ENCODE measurements at places on chromosomes 13 and 19. TPM values are rescaled to one million over a fixed set of nuclear protein-coding genes. Genes with fewer than 3 reads are reported as not detected.

DNA sequence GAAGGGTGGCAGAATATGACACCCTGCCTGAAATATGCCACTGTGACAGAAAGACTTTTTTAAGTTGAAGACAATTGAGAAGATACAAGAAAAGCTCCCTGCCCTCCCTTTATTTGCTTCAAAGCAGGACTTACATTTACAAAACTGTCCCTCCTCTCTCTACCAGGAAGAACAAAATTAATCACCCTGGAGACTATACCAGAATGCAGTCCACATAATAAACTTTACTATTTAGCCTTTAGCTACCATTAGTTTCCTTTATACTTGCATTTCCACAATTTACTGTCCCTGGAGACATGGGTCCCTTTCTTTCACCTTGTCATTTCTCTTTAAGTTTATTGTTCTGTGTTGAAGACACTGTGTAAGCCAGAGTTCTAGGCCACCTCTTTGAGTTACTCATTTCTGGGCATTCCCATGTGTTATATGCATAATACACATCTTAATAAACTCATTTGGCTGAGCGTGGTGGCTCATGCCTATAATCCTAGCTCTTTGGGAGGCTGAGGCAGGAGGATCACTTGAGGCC lies 238.8 kb downstream of the RFC3 start:
- no peak overlapping the region for H3K27ac ChIP-seq
- H3K4me1 ChIP-seq: peaks cover 9% of the 10 kb centered on the region
- peaks cover 4% of the 10 kb centered on the region for H3K27me3 ChIP-seq
- no peak for DNase-seq
- H3K4me3 ChIP-seq: no peak overlapping the region

DNA sequence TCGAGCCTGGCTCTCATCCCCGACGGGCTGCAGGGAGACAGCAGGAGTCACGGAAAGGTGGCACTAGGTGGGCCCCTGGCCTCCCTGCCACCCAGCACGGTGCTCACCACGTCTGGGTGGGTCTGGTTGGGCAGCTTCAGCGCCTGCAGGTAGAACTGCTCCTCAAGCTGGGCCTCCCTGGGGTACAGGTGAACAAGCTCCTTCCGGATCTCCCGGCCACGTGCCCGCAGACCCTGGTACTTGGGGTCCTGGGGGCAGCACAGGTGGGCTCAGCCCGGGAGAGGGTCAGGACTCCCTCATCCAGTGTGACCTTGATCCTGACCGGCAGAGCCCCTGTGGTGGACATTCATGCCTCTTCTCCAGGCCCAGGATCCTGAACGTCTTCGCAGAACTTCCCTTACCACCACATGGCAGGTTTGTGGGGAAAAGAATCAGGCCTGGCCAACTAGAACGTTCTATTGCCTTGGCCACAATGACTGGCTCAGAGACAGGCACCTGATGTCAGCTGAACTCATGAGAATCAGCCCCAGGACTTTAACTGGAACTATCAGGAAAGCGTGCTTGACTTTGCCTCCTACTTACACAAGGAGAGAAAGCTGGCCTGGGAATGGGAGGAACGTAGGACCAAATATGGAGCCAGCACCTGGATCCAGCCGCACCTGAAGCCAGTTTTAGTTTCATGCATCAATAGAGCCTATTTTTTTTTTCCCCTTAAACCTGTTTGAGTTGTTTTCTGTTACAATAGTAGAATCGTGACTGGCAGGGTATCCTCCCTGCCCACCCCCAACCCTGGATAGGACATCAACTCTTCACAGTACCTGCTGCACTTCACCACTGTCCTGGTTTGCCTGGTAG lies 8.9 kb downstream of the SARS2 start:
- peaks cover 10% of the 10 kb centered on the region for H3K36me3 ChIP-seq
- H3K4me3 ChIP-seq: no peak overlapping the region
- no peak for DNase-seq
- no peak overlapping the region for H3K27ac ChIP-seq
- H3K27me3 ChIP-seq: no peaks in the 10 kb centered on the region

DNA sequence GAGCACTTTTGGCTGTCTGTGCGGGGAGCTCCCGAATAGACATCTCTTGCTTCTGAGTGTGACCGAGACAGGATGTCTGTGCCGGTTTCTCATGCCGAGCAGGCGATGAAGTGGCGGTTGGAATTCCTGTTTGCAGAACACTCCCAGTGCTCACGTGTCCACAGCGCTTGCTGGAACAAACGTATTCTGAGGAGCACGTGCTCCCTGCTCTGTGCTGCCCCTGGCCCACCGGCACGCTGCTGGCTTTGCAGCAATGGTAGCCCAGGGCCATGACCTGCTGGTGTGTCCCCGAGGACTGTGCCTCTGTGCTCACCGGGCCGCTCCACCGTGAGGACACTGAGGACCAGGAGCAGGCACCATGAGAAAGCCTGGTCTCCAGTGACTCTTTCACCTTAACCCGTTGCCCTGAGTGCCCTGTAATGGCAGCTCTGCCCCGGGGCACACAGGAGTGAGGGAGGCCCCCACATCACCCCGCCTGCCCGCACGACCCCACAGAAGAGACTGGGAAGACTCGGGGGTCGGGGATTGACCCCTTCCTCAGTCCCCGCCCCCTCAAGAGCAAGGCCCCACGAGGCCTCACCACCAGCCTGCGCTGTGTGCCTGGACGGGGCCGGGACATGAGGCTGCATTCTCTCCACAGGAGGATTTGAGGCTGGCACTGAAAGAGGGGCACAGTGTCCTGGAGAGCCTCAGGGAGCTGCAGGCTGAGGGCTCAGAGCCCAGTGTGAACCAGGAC lies 40.0 kb upstream of the F7 start:
- no peak for DNase-seq
- H3K27ac ChIP-seq: no peak overlapping the region
- H3K4me1 ChIP-seq: peaks cover 7% of the 10 kb centered on the region
- peaks cover 15% of the 10 kb centered on the region for H3K27me3 ChIP-seq
- no peak overlapping the region for H3K4me3 ChIP-seq

- no peaks in the 10 kb centered on the region for H3K36me3 ChIP-seq
- no peak overlapping the region for H3K4me3 ChIP-seq
- no peak for DNase-seq
- no peaks in the 10 kb centered on the region for H3K4me1 ChIP-seq
Measured at GRCh38 chr13:52980695-52981094, 47.9 kb upstream of the OLFM4 start.

DNA sequence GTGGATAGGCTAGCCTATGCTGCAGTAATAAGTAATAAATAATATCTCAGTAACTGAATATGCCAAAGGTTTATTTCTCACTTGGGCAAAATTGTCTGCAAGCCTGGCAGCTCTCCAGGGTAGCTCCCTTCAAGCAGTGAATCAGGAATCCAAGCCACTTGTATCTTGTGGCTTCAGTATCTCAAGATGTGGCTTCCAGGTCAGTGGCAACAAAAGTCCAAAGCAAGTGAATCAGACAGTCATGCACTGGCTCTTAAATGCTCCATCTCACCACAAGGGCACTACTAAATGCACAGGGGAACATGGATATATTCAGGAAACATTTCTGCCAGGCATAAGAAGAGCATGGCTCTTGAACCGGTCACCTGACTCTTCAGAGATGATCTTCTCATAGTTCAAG lies 126.3 kb downstream of the KCTD12 start:
- H3K27me3 ChIP-seq: no peaks in the 10 kb centered on the region
- no peaks in the 10 kb centered on the region for H3K4me1 ChIP-seq
- no peak for DNase-seq

GRCh38 chr19:3652422-3652821 lies 25.8 kb upstream of the CACTIN start:
- peaks cover 14% of the 10 kb centered on the region for H3K4me1 ChIP-seq
- peaks cover 6% of the 10 kb centered on the region for H3K36me3 ChIP-seq
- no peak overlapping the region for H3K27ac ChIP-seq
- peaks cover 3% of the 10 kb centered on the region for H3K27me3 ChIP-seq

GRCh38 chr13:37211487-37211886 lies 106.0 kb upstream of the CSNK1A1L start:
- H3K4me3 ChIP-seq: no peak overlapping the region
- H3K36me3 ChIP-seq: no peaks in the 10 kb centered on the region
- H3K27ac ChIP-seq: no peak overlapping the region
- DNase-seq: no peak
- H3K27me3 ChIP-seq: no peaks in the 10 kb centered on the region

DNA sequence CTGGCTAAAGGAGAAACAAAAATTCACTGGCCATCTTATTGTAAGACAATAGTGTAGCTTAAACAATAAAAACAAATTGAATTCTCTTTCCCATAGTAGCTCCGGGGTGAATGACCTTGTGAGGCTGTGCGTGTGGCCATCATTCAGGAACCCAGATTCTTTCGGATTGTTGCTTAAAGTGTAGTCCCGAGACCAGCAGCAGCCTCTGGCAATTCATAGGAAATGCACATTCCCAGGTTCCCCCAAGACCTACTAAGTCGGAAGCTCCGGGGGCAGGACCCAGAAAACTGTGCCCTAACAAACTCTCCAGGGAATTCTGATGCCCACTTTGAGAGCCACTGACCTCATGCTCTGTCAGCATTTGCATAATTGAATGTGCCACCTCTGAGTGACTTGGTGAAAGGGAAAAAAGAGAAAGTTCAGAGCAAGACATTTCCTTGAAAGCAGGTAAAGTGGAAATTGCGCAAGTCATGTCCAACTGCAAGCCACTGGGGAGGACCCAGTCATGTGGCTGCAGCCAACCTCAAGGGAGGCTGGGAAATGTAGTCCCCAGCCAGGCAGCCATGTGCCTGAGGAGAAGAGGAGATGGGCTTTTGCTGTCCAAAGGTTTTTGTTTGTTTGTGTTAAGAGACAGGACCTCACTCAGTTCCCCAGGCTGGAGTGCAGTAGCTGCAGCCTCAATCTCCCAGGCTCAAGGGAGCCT lies 50.7 kb upstream of the PNMA8B start:
- DNase-seq: peak; percentile 14
- peaks cover 7% of the 10 kb centered on the region for H3K27me3 ChIP-seq
- peak overlapping the region; percentile 71 for H3K4me3 ChIP-seq
- no peak overlapping the region for H3K27ac ChIP-seq

DNA sequence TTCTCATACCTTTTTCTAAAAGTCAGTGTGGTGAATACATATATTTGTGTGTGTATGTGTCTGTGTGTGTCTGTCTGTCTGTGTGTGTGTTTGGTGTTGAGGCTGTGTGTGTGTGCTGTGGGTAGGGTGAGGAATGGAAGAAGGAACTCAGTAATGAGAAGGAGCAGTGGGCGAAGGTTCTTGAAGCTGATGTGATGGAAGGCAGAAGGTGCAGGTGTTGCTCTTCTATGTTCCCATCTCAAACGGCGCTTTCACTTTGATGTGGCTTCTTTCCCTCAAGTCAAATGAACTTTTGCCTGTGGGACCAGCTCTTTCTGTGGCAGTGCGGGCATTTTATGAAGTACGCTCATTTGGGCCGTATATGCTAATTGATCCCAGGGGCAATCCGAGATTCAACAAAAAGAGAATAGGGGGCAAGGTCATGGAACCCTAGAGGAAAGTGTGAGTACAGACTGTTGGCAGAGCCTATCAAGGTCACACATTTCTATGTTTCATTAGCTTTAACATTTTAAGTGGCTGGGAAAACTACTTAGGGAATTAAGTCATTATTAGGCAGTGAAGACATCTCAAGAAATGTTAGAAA lies 15.2 kb downstream of the BIVM start:
- no peak overlapping the region for H3K4me3 ChIP-seq
- no peaks in the 10 kb centered on the region for H3K27me3 ChIP-seq
- DNase-seq: no peak
- H3K36me3 ChIP-seq: peaks cover 59% of the 10 kb centered on the region
- peaks cover 70% of the 10 kb centered on the region for H3K4me1 ChIP-seq

- DNase-seq: no peak
- H3K4me3 ChIP-seq: no peak overlapping the region
- H3K27ac ChIP-seq: no peak overlapping the region
Measured at GRCh38 chr19:47493378-47494210, 9.6 kb upstream of the KPTN start.

GRCh38 chr19:40139533-40140287 lies 49.0 kb upstream of the ZNF780A start:
- peak; percentile 53 for DNase-seq
- H3K36me3 ChIP-seq: no peaks in the 10 kb centered on the region
- no peak overlapping the region for H3K4me3 ChIP-seq
- H3K4me1 ChIP-seq: peaks cover 11% of the 10 kb centered on the region

GRCh38 chr19:55273978-55274707 lies 5.8 kb downstream of the HSPBP1 start:
- DNase-seq: no peak
- peaks cover 22% of the 10 kb centered on the region for H3K36me3 ChIP-seq
- no peak overlapping the region for H3K27ac ChIP-seq
- H3K4me3 ChIP-seq: no peak overlapping the region

GRCh38 chr13:113669231-113669754 lies 2.3 kb downstream of the GRK1 start:
- no peaks in the 10 kb centered on the region for H3K36me3 ChIP-seq
- H3K27me3 ChIP-seq: peaks cover 14% of the 10 kb centered on the region
- H3K4me3 ChIP-seq: no peak overlapping the region

DNA sequence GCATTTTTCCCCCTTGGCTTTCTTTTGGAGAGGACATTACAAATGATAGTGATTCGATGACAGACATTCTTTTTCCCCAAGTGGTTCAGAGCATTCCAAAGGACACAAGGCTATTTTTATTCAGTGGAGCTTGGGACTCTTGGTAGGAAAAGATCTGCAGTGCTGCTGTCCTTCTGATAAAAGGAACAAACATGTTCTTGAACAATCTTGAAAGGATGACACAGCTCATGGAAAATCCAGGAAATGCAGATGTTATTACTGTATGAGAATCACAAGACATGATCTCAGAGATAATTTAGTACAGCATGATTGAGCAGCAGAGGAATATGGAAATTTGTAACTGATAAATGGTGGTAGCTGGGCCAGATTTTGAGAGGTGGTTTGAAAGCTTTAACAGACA lies 96.2 kb upstream of the RFC3 start:
- H3K27ac ChIP-seq: peak overlapping the region; percentile 69
- H3K4me1 ChIP-seq: peaks cover 34% of the 10 kb centered on the region
- DNase-seq: peak; percentile 71
- H3K27me3 ChIP-seq: no peaks in the 10 kb centered on the region
- H3K4me3 ChIP-seq: peak overlapping the region; percentile 53

DNA sequence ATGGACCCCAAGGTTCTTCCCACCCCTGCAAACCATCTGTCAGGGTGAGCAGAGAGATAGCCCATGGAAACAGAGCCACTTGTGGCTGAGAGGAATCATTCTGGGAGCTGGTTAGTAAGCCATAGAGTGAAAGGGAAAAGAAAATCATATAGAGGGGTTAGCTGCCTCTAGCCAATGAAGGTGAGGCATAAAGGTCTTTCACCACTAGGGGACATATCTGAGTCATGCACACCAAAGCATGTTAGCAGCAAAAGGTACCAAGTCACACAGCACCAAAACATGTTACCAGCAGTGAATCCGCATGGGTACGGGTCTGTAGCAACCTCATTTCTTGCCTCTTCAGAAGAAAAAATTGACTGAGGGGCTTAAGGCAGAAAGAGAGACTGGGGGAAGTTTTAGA lies 76.7 kb upstream of the ZNF43 start:
- H3K27me3 ChIP-seq: no peaks in the 10 kb centered on the region
- H3K4me1 ChIP-seq: no peaks in the 10 kb centered on the region
- DNase-seq: no peak
- no peaks in the 10 kb centered on the region for H3K36me3 ChIP-seq
- no peak overlapping the region for H3K4me3 ChIP-seq

- peak; percentile 39 for DNase-seq
- peaks cover 19% of the 10 kb centered on the region for H3K4me1 ChIP-seq
- H3K27me3 ChIP-seq: peaks cover 3% of the 10 kb centered on the region
- peak overlapping the region; percentile 10 for H3K4me3 ChIP-seq
- H3K36me3 ChIP-seq: peaks cover 20% of the 10 kb centered on the region
- peak overlapping the region; percentile 81 for H3K27ac ChIP-seq
Measured at GRCh38 chr19:40322271-40322610, 26.0 kb downstream of the C19orf47 start.

Gene B3GNT8
- total RNA-seq: 2.1 TPM

Gene FCAR
- total RNA-seq: not detected

Gene MYO1F
- total RNA-seq: 0.09 TPM

Gene SLC5A5
- total RNA-seq: not detected

Gene KCNK6
- total RNA-seq: 2.8 TPM

Gene ZNF723
- not detected for total RNA-seq

Gene SMIM24
- total RNA-seq: not detected

All from HFFc6 (cell line).